ENCODE measurements at places on chromosomes 6 and 20. TPM values are rescaled to one million over a fixed set of nuclear protein-coding genes. Genes with fewer than 3 reads are reported as not detected.

The VGLL2 gene
- total RNA-seq, result not detected

DNA sequence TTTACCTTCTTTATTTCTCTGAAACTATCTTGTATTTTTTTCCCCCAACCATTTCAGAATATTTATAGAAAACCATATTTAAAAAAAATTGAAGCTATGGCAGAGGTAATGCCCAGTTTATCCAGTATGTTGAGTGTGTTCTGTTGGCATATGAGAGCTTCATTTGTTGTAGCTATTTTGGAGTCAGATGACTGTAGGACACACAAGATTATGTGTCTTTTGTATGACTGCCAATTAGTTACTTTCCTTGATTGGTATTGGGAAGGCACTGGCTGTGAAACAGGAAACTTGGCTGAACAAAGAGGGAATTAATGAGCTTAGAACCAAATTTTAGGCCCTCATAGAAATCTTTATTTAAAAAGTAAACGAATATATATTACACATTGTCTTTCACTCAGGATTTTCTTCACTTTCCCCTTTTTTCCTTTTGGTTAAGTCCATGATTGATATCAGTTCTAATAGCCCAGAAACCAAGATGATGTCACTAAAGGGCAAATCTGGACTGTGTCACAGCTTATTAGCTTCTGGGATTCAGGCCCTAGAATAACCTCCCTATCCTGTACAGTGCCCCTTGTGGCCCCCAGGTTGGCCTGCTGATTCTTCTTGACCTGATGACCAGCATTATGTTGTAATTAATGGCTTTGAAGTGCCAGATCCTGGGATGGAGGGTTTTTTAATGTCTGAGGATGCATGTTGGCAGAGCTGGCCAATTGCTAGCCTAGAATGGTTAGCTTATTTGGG is 10.1 kb downstream of the CDC5L start:
- no peaks in the 10 kb centered on the region for H3K4me1 ChIP-seq
- H3K4me3 ChIP-seq, result no peak overlapping the region
- DNase-seq, result no peak
- H3K36me3 ChIP-seq, result peaks cover 48% of the 10 kb centered on the region

GRCh38 chr6:114253431-114253830 is 89.4 kb downstream of the HS3ST5 start:
- no peak for DNase-seq
- no peak overlapping the region for H3K27ac ChIP-seq
- peaks cover 2% of the 10 kb centered on the region for H3K4me1 ChIP-seq
- no peak overlapping the region for H3K4me3 ChIP-seq
- H3K27me3 ChIP-seq, result no peaks in the 10 kb centered on the region

- H3K27me3 ChIP-seq, result no peaks in the 10 kb centered on the region
- H3K4me1 ChIP-seq, result no peaks in the 10 kb centered on the region
- H3K27ac ChIP-seq, result no peak overlapping the region
Observed at GRCh38 chr6:83867043-83867442, 7.6 kb downstream of the CYB5R4 start.

GRCh38 chr6:110390404-110390803 is 25.0 kb downstream of the DDO start:
- H3K36me3 ChIP-seq, result no peaks in the 10 kb centered on the region
- no peaks in the 10 kb centered on the region for H3K4me1 ChIP-seq
- H3K4me3 ChIP-seq, result no peak overlapping the region
- H3K27me3 ChIP-seq, result no peaks in the 10 kb centered on the region
- H3K27ac ChIP-seq, result no peak overlapping the region

DNA sequence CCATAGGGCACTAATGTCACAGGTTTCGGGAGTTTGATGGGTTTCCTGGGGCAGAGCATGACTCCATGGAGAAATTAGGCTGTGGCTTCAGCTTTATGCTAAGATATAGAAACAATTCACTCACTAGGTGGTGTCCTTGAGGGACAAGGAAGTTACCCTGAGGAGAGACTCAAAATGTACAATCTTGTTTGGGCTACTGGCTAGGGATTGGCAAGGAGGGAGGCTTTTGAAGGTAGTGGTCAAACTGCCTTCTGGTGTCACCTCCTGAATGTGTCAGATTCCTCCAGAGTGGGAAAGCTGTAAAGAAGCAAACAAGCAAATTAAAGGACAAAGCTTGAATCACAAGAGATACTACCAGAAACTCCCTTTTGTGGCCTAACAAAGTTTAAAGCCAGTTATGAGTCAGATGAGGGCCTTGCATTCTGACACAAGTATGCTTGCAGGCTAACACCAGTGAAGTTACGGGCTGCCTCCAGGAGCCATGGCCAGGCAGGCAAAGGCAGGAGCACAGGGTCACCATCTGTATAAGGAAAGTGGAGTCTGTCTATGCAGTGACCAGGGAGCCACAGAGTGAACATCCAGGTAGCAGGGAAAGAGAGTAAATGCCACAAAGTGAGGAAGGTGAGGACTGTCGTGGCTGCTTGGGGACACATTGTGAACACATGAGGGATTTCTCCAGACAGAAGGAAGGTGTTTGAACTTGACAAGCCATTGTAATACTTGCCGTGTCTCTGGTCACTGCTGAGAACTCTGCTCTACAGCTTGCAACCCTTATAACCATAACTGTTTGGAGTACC is 107.7 kb upstream of the DTNBP1 start:
- DNase-seq, result no peak
- no peak overlapping the region for H3K27ac ChIP-seq
- H3K4me1 ChIP-seq, result no peaks in the 10 kb centered on the region
- no peak overlapping the region for H3K4me3 ChIP-seq

DNA sequence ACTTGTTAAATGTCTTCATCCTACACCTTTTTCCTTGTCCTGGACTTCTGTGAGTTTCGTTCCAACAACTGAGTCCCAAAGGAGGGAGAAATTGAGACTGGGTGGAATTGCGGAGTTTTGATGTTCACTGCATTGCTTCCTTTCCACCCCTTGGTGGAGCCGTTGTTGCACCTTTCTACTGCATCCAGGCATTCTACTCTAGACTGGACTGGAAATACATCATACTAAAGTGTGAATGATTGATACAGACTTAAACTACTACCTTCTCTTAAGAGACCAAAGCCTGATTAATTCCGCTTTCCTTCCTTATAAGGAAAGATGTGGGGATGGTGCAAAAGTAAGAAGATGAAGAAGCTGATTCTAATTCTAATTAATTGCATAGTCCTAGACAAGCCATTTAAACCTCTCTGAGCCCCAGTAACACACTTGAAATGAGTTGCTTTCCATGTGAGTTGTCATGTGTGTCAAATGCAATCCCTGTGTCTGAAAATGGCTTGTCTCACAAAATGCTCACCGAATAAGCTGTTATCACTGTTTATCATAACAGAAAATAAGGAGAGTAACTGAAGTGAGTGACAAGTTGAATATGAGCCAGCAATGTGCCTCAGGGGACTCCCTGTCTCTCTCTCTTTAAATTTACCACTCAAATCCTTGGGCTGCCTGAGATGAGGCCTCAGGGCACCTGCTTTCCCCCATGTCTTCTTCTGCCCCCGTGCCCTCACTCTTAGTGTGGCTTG is 338.3 kb upstream of the CHD6 start:
- no peak overlapping the region for H3K27ac ChIP-seq
- no peaks in the 10 kb centered on the region for H3K36me3 ChIP-seq
- no peak overlapping the region for H3K4me3 ChIP-seq
- H3K4me1 ChIP-seq, result no peaks in the 10 kb centered on the region
